ENCODE measurements at places on chromosomes 4 and X. TPM values are rescaled to one million over a fixed set of nuclear protein-coding genes. Genes with fewer than 3 reads are reported as not detected.
A peak's percentile ranks its signal among the peaks of the same experiment; 100 is the strongest.

- no peak overlapping the region for H3K27ac ChIP-seq
- H3K4me1 ChIP-seq: peaks cover 40% of the 10 kb centered on the region
- no peak overlapping the region for H3K4me3 ChIP-seq
- no peaks in the 10 kb centered on the region for H3K27me3 ChIP-seq
- no peak for DNase-seq
These were observed 57.1 kb downstream of the PDLIM5 start for GRCh38 chr4:94508806-94509205.

DNA sequence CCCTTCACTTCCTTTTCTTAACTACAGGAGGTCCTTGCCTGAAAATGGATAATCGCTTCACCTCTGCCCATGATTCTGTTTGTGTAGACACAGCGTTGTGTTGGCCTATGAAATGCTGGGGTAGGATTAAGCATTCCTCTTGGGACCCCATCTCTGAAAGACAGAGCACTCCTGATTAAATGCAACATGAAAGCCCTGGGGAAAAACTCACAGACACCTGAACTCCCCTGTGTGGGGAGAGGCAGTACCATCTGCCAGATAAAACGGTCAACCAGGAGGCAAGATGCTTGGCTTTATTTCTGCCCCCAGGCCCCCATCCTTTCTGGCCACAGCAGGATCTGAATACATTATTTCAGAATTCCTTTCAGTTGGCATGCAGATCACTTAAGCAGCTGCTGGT is 1.9 kb downstream of the LGI2 start:
- no peak overlapping the region for H3K27ac ChIP-seq
- no peak overlapping the region for H3K4me3 ChIP-seq
- H3K27me3 ChIP-seq: no peaks in the 10 kb centered on the region
- no peak for DNase-seq
- peaks cover 14% of the 10 kb centered on the region for H3K4me1 ChIP-seq
- H3K36me3 ChIP-seq: no peaks in the 10 kb centered on the region

- H3K27me3 ChIP-seq: no peaks in the 10 kb centered on the region
- H3K4me1 ChIP-seq: no peaks in the 10 kb centered on the region
- no peaks in the 10 kb centered on the region for H3K36me3 ChIP-seq
These were observed 352.0 kb downstream of the TRAM1L1 start for GRCh38 chr4:116733370-116733769.

- no peak overlapping the region for H3K4me3 ChIP-seq
- no peak for DNase-seq
- H3K27me3 ChIP-seq: no peaks in the 10 kb centered on the region
- no peaks in the 10 kb centered on the region for H3K4me1 ChIP-seq
- H3K36me3 ChIP-seq: peaks cover 41% of the 10 kb centered on the region
- no peak overlapping the region for H3K27ac ChIP-seq
These were observed 27.4 kb downstream of the SMARCA1 start for GRCh38 chrX:129495900-129496299.

DNA sequence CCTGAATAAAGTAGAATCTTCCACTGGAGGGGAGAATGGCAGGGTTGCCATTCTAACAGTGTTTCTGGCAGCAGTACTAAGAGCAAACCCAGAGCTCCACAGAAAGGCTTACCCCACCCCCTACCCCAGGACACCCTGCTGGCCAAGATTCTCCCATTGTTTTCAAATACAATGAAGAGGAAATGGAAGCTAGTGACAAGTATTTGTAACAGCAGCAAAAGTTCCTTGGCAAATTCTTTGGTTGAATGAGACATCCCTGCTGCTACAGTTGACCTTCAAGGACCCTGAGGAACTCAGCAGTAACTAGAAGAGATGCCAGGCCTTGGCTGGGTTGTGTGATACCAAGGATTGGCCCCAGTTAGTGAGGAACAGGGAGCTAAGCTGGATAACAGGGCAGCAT is 124.2 kb upstream of the DGKK start:
- no peaks in the 10 kb centered on the region for H3K36me3 ChIP-seq
- no peaks in the 10 kb centered on the region for H3K27me3 ChIP-seq
- no peaks in the 10 kb centered on the region for H3K4me1 ChIP-seq
- no peak overlapping the region for H3K27ac ChIP-seq

- no peaks in the 10 kb centered on the region for H3K36me3 ChIP-seq
- no peaks in the 10 kb centered on the region for H3K27me3 ChIP-seq
- no peaks in the 10 kb centered on the region for H3K4me1 ChIP-seq
- no peak overlapping the region for H3K27ac ChIP-seq
- DNase-seq: no peak
These were observed 48.4 kb upstream of the CLNK start for GRCh38 chr4:10732914-10733415.

DNA sequence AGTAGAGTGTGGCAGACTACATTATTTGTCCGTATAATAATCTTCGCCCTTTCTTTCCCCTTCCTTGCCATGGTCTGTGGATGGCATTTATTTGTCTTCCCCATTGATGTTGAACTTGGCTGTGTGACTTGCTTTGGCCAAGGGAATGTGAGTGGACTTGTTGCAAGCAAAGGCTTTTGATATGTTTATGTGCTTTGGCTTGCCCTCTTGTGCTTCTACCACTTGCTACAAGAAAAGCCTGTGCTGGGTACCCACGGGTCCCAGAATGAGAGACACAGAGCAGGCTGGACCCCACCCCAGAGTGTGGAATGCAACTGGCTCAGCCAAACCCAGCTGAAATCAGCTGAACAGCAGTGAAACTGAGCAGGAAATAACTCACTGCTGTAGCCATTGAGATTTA is 63.0 kb downstream of the FAM184B start:
- H3K4me3 ChIP-seq: no peak overlapping the region
- no peaks in the 10 kb centered on the region for H3K27me3 ChIP-seq
- no peaks in the 10 kb centered on the region for H3K36me3 ChIP-seq
- no peaks in the 10 kb centered on the region for H3K4me1 ChIP-seq

GRCh38 chr4:145341381-145341780 is 140.3 kb upstream of the SMAD1 start:
- no peak for DNase-seq
- no peaks in the 10 kb centered on the region for H3K36me3 ChIP-seq
- H3K27me3 ChIP-seq: no peaks in the 10 kb centered on the region
- H3K27ac ChIP-seq: no peak overlapping the region
- H3K4me3 ChIP-seq: no peak overlapping the region

- no peak overlapping the region for H3K4me3 ChIP-seq
- H3K27ac ChIP-seq: no peak overlapping the region
- H3K27me3 ChIP-seq: no peaks in the 10 kb centered on the region
- no peak for DNase-seq
These were observed 42.8 kb downstream of the HTT-AS start for GRCh38 chr4:3031357-3032082.

- no peak for DNase-seq
- H3K27ac ChIP-seq: no peak overlapping the region
- H3K4me3 ChIP-seq: no peak overlapping the region
- no peaks in the 10 kb centered on the region for H3K36me3 ChIP-seq
These were observed 248.1 kb downstream of the C4orf33 start for GRCh38 chr4:129344058-129344457.

DNA sequence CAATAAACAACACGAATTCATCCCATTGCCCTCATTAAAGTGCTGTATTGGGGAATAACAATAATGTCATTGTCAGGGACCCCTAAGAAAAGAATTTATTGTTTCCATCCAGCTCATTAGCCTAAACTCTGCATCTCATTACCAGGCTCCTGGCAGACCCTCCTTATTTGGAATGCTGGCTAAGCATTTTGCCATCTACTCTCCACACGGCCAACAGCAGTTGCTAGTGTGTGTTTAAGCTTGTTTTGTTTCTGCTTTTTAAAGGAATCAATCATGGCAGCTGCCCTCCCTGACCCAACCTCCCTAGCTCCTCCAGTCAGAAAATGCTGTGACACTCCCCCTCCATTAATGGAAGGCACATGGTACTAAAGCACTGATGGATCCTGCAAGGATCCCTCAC is 43.5 kb downstream of the GATB start:
- H3K27me3 ChIP-seq: no peaks in the 10 kb centered on the region
- DNase-seq: no peak
- H3K4me1 ChIP-seq: no peaks in the 10 kb centered on the region
- H3K4me3 ChIP-seq: no peak overlapping the region
- H3K27ac ChIP-seq: no peak overlapping the region
- H3K36me3 ChIP-seq: peaks cover 27% of the 10 kb centered on the region

GRCh38 chr4:124666496-124666895 is 46.0 kb downstream of the ANKRD50 start:
- no peak for DNase-seq
- H3K4me1 ChIP-seq: no peaks in the 10 kb centered on the region
- no peaks in the 10 kb centered on the region for H3K27me3 ChIP-seq
- H3K36me3 ChIP-seq: peaks cover 6% of the 10 kb centered on the region
- no peak overlapping the region for H3K27ac ChIP-seq

DNA sequence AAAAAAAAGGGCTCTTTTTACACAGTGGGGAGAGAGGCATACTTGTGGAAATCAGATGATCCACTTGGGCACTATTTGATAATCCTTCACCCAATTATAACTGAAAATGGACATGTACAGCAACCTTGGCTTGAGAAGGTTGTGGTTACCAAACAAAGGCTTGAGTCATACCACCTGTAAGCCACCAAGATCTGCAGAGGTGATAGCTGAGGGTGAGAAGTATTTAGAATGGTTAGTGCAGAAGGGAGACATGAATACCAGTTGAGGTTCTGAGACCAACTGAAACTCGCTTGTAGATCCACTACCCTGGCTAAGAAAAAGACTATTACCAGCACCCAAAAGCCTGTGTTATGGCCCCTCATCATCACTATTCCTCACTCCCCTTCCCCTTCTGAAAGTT is 614.0 kb downstream of the STIM2 start:
- no peak for DNase-seq
- no peak overlapping the region for H3K4me3 ChIP-seq
- H3K27me3 ChIP-seq: no peaks in the 10 kb centered on the region

- H3K36me3 ChIP-seq: no peaks in the 10 kb centered on the region
- H3K27me3 ChIP-seq: no peaks in the 10 kb centered on the region
- no peak for DNase-seq
- no peaks in the 10 kb centered on the region for H3K4me1 ChIP-seq
These were observed 84.9 kb downstream of the RAB28 start for GRCh38 chr4:13399257-13399656.

GRCh38 chr4:84221704-84222103 is 277.4 kb downstream of the NKX6-1 start:
- no peaks in the 10 kb centered on the region for H3K4me1 ChIP-seq
- DNase-seq: no peak
- no peaks in the 10 kb centered on the region for H3K27me3 ChIP-seq
- no peaks in the 10 kb centered on the region for H3K36me3 ChIP-seq
- H3K4me3 ChIP-seq: no peak overlapping the region

GRCh38 chr4:153022241-153022715 is 86.2 kb downstream of the FHDC1 start:
- peaks cover 11% of the 10 kb centered on the region for H3K4me1 ChIP-seq
- no peaks in the 10 kb centered on the region for H3K36me3 ChIP-seq
- H3K27ac ChIP-seq: no peak overlapping the region
- no peak overlapping the region for H3K4me3 ChIP-seq
- H3K27me3 ChIP-seq: no peaks in the 10 kb centered on the region

- H3K27ac ChIP-seq: peak overlapping the region; percentile 56
- no peak for DNase-seq
- no peaks in the 10 kb centered on the region for H3K27me3 ChIP-seq
- no peaks in the 10 kb centered on the region for H3K36me3 ChIP-seq
These were observed 327.3 kb downstream of the MAPK10 start for GRCh38 chr4:86032476-86033022.

DNA sequence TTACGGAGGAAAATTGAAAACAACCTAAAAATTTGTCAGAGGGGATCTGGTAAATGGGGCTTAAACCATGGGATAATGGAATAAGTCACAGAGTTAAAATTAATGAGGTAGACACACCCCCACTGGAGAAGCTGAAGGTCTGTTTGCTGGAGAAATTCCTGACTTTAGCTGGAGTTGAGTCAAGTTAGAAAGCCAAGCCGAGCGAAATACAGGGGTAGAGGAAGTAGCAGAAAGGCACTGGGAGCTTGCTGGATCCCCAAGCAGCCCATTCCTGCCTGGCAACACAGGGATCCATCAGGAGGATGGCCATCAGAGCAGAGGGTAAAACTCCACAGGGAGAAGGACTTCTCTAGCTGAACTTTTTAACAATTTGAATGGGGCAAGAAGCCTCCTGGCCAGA is 163.8 kb downstream of the ATRX start:
- H3K4me1 ChIP-seq: no peaks in the 10 kb centered on the region
- no peak overlapping the region for H3K27ac ChIP-seq
- DNase-seq: no peak
- H3K27me3 ChIP-seq: no peaks in the 10 kb centered on the region

- no peaks in the 10 kb centered on the region for H3K36me3 ChIP-seq
- H3K27me3 ChIP-seq: peaks cover 4% of the 10 kb centered on the region
- no peak for DNase-seq
- H3K4me3 ChIP-seq: no peak overlapping the region
These were observed 8.0 kb downstream of the IGFBP7 start for GRCh38 chr4:57102050-57102624.

DNA sequence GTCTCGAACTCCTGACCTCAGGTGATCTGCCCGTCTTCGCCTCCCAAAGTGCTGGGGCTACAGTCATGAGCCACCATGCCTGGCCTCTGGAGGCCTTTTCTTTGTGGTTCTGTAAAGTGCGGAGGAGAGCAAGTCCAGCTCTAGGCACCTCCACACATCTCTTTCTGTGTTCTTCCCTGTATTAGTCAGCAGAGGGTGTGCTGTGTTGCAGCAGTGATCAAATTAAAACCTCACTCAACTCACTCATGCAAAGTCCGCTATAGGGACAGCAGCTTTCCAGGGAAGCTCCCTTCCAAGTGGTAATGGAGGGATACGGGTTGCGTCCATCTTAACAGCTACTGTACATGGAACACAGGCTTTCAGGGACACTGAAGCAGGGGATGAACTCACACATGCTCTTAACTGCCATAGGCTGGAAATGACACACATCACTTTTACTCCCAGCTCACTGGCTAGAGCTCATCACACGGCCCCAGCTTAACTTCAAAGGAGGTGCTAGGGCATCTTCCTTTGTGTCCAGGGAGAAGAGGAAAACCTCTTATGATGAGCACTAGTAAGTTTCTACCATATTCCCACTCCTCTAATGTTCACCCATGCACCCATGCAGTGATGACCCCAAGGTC is 36.0 kb upstream of the CCNG2 start:
- no peak overlapping the region for H3K4me3 ChIP-seq
- H3K36me3 ChIP-seq: no peaks in the 10 kb centered on the region
- no peaks in the 10 kb centered on the region for H3K4me1 ChIP-seq
- no peak overlapping the region for H3K27ac ChIP-seq
- no peaks in the 10 kb centered on the region for H3K27me3 ChIP-seq

- no peak for DNase-seq
- no peaks in the 10 kb centered on the region for H3K36me3 ChIP-seq
- H3K27ac ChIP-seq: no peak overlapping the region
- no peaks in the 10 kb centered on the region for H3K27me3 ChIP-seq
- H3K4me1 ChIP-seq: peaks cover 3% of the 10 kb centered on the region
These were observed 299.5 kb upstream of the CLNK start for GRCh38 chr4:10983885-10984640.

The REELD1 gene
- not detected for total RNA-seq

The TCEANC gene
- 2.5 TPM for total RNA-seq

The GPR119 gene
- not detected for total RNA-seq

The FAM236C gene
- total RNA-seq: not detected

The PHOX2B gene
- not detected for total RNA-seq

The CYBB gene
- 14.1 TPM for total RNA-seq

The UBL4A gene
- 32.9 TPM for total RNA-seq

The RPL36A gene
- total RNA-seq: 706 TPM

The RNF150 gene
- total RNA-seq: 6.7 TPM

The NSUN7 gene
- total RNA-seq: 2.4 TPM

The FANCB gene
- 1.1 TPM for total RNA-seq
